HFFc6 (cell line): ENCODE measurements at places on chromosomes 11 and 22. TPM values are rescaled to one million over a fixed set of nuclear protein-coding genes. Genes with fewer than 3 reads are reported as not detected.

- peak overlapping the region; percentile 91 for H3K4me3 ChIP-seq
- peak; percentile 76 for DNase-seq
- H3K27me3 ChIP-seq: no peaks in the 10 kb centered on the region
- peak overlapping the region; percentile 96 for H3K27ac ChIP-seq
- peaks cover 19% of the 10 kb centered on the region for H3K36me3 ChIP-seq
These were observed 1.1 kb downstream of the RRM1 start for GRCh38 chr11:4095509-4096230.

PACS1 gene
- 84.1 to 94.5 TPM (median 94.3 TPM) in 3 replicates for total RNA-seq

- no peaks in the 10 kb centered on the region for H3K4me1 ChIP-seq
- DNase-seq: no peak
- no peaks in the 10 kb centered on the region; the same call in 1 of the 2 replicates for H3K27me3 ChIP-seq
- no peak overlapping the region for H3K27ac ChIP-seq
- H3K36me3 ChIP-seq: peaks cover 5% of the 10 kb centered on the region; the same call in 1 of the 2 replicates
- H3K4me3 ChIP-seq: no peak overlapping the region
These were observed 725.8 kb downstream of the BRD1 start for GRCh38 chr22:49101873-49102272.

DNA sequence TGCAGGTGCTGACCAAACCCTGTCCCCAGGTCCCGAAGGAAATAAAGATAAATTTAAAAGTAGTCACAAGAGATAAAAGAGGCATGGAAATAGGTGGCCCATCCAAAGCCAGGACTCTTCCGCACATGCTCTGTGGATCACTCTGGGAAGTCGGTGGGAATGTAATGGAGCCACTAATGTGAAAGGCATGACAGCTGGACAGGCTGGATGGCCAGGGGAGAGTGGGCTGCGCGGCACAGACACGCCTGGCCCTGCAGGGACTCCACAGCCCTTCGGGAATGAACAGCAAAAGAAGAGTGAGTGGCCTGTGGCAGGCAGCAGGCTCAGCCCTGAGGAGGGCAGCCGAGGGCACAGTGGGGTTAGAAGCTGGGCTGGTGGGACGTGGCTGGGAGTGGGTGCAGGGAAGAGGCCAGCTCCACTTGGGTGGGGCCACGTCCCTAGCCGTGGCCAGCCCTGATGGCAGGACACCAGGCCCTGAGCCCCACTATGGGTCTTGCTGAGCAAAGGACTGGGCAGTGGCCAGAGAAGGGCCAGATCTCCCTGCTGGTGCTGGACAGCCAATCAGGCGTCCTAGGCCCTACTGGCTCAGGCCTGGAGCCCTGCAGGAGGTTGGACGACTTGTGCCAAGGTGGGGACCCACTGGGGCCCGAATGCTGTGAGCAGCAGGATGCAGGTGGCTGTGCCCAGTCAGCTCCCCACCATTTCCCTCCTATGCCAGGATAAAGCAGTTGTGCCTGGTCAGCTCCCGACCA is 31.3 kb upstream of the GNB1L start:
- H3K36me3 ChIP-seq: peaks cover 15% of the 10 kb centered on the region
- DNase-seq: no peak

WT1 gene
- total RNA-seq: not detected in 3 replicates

DEFB131B gene
- not detected in 3 replicates for total RNA-seq

OR10A2 gene
- total RNA-seq: not detected in 3 replicates

C1QTNF5 gene
- total RNA-seq: 8.1 to 15.3 TPM (median 12.8 TPM) in 3 replicates

NAALAD2 gene
- 0.12 to 0.28 TPM (median 0.21 TPM) in 3 replicates for total RNA-seq

GRCh38 chr22:46993633-46994032 is 231.2 kb downstream of the TBC1D22A start:
- H3K27me3 ChIP-seq: no peaks in the 10 kb centered on the region; the same call in 1 of the 2 replicates
- H3K36me3 ChIP-seq: no peaks in the 10 kb centered on the region; the same call in 1 of the 2 replicates
- no peak overlapping the region for H3K27ac ChIP-seq
- no peak overlapping the region for H3K4me3 ChIP-seq

DNA sequence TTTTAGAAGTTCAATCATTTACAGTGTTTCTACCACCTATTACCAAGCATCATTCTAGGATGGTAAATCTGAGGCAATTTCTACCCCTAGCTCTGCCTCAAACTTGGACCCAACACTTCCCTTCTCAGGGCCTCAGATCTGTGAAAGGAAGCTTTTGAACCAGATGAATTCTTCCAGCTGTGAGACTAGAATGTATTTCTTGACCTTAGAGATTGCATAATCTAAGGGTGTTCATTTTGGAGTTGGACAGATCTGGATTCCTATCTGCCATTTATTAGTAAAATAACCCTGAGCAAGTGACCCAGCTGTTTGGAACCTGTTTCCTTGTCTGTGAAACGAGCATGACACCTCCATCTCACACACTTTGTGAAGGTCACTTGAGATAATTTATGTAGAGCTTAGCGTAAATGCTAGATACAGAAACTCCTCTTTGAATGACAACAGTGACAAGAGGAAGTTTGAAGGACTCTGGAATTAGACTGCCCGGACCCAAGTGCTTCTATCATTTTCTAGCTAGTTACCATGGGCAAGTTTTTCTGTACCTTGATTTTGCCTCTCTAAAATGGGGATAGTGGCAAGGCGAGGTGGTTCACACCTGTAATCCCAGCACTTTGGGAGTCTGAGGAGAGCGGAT is 3.8 kb upstream of the INTS5 start:
- H3K27me3 ChIP-seq: 0 out of 2 replicates have a peak, but pooled peaks cover 2% of the 10 kb centered on the region
- H3K4me3 ChIP-seq: no peak overlapping the region
- no peak for DNase-seq
- no peak overlapping the region for H3K27ac ChIP-seq
- H3K36me3 ChIP-seq: no peaks in the 10 kb centered on the region
- H3K4me1 ChIP-seq: peaks cover 15% of the 10 kb centered on the region

GRCh38 chr11:108220721-108221336 is 1.6 kb downstream of the NPAT start:
- H3K27me3 ChIP-seq: peaks cover 3% of the 10 kb centered on the region; the same call in 1 of the 2 replicates
- H3K4me3 ChIP-seq: no peak overlapping the region
- no peak overlapping the region; the same call in 1 of the 2 replicates for H3K27ac ChIP-seq
- peaks cover 34% of the 10 kb centered on the region for H3K4me1 ChIP-seq
- H3K36me3 ChIP-seq: peaks cover 15% of the 10 kb centered on the region

- DNase-seq: no peak
- no peak overlapping the region for H3K27ac ChIP-seq
- no peaks in the 10 kb centered on the region for H3K36me3 ChIP-seq
- H3K4me3 ChIP-seq: no peak overlapping the region
- H3K4me1 ChIP-seq: no peaks in the 10 kb centered on the region
- H3K27me3 ChIP-seq: peaks cover 62% of the 10 kb centered on the region
These were observed 94.6 kb upstream of the ANO1 start for GRCh38 chr11:69983571-69983877.

DNA sequence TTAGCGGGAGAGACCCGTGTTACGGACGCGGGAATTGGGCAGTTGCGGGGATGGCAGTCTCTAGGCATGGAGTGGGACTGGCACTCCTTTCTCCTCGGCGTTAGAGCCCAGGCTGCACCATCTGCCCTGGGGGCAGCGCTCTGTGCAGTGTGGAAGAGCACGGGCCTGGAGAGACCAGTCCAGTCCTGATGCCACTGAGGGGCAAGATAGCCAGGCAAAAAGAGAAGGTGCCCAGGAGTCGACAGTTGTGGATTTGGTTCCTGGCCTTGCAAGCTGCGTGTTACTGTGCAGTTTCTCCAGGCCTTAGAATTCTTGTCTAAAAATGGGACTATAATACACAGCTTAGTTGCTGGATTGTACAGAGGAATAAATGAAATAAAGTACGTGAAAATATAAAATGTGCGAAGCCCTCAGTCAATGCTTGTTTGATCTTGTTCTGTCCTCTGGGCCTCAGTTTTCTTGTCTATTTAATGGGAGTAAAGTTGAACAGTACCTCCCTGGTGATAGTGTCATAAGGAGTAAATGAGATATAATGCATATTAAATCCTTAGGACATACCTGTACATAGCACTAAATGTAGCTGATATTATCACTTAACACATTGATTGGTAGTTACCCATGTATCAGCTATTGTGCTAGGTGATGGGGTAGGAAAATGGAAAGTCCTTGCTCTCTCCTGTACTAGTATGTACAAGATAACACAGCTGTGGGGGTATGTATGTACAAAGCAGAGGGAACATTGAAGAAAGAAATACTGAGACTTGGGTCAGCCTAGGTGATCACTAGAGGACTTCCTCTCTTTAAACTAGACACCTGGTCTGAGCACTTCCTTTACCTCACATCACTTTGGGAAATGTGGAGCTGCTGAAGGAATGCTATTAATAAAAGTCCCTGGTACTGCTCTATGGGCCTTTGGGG is 1.2 kb downstream of the ATXN10 start:
- H3K4me1 ChIP-seq: peaks cover 44% of the 10 kb centered on the region
- H3K4me3 ChIP-seq: peak overlapping the region; percentile 98
- H3K27ac ChIP-seq: peak overlapping the region; percentile 90
- H3K27me3 ChIP-seq: no peaks in the 10 kb centered on the region; the same call in 1 of the 2 replicates

DNA sequence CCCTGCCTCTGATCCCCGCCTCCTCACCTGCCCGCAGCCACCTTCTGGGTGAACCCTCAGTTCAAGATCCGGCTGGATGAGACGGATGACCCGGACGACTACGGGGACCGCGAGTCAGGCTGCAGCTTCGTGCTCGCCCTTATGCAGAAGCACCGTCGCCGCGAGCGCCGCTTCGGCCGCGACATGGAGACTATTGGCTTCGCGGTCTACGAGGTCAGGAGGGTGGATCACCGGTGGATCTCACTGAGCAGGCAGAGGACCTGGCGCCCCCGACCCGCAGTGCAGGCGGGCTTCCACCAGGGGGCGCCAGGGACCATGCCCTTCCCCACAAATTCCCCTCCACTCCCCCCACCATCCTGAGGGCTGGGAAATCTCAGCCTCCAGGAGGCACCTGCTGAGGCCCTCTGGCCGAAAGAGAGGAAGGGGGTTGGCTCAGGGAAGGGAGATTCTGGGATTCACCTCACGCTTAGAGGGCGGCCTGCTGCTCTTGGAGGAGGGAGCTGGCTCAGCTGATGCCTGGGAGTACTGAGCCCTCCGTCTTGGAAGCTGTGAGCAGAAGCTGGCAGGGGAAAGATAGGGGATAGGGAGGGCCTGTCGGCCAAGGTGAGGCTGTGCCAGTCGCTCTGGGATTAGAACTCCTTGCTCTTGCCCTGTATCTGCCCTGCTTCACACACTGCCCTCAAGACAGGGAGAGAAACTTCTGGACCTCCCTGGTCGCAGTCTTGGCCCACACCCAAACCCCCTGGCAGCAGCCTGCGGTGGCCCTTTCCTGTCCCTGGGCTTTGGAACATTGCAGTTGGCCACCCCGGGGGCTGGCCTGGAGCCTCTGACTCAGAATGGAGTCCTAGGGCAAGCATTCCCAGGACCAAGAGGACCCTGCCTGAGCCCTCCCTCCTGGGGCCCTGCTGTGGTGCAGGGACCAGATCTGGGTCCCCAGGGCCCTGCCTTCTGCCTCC is 23.2 kb downstream of the CAPN1 start:
- peaks cover 3% of the 10 kb centered on the region; the same call in 1 of the 2 replicates for H3K27me3 ChIP-seq
- H3K4me3 ChIP-seq: no peak overlapping the region
- H3K4me1 ChIP-seq: no peaks in the 10 kb centered on the region
- DNase-seq: no peak

- peaks cover 20% of the 10 kb centered on the region for H3K4me1 ChIP-seq
- H3K4me3 ChIP-seq: no peak overlapping the region
- no peaks in the 10 kb centered on the region for H3K36me3 ChIP-seq
- no peak for DNase-seq
- H3K27me3 ChIP-seq: peaks cover 57% of the 10 kb centered on the region
- no peak overlapping the region for H3K27ac ChIP-seq
These were observed 5.6 kb downstream of the SCN2B start for GRCh38 chr11:118170882-118171268.
